ENCODE measurements at places on chromosomes 16 and 17.

GRCh38 chr16:61945511-61945910, 90.7 kb downstream of the CDH8 start:
- DNase-seq = no peak

GRCh38 chr17:28188841-28189263, 130.1 kb upstream of the TMEM97 start:
- DNase-seq = no peak

DNA sequence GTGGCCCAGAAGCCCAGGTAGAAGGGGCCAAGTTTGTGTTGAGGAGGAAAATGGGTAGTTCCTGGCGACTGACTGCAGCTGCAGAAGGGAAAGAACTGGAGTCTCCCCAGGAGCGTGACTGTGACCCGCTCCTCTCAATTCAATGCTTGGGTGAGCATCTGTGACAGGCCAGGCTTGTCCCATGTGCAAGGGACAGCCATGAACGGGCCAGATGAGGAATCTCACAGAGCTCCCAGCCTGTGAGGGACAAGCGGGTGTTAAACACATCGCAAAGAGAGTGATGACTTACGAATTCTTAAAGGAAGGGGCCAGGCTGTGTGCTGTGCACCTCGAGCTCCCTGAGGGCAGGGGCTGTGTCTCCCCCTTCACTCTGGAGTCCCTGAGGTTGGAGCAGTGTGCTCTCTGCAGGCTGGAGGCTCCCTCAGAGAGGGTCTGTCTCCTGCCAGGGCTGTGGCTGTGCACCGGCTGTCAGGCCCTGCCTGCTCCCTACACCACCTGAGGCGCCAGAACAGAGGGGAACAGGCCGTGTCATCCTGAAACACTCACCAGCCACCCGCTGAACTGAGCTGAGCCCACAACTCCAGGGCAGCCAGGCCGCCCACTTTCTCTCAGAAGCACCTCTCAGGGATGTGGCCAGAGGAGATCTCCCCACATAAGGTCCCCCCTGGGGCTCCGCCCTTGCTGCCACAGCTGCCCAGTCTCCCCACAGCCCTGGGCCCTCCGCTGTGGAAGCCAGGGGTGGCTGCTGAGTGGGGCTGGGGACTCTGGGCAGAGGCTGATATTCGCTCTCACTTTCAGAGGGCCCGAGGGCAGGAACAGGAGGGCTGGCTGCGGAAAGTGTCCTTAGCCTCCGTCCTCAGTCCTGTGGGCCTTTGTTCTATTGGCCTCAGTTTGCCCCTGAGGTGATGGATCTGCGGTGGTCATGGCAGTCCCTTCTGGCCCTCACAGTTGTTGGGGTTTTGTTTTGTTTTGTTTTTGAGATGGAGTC, 25.7 kb upstream of the NXPH3 start:
- DNase-seq = no peak

DNA sequence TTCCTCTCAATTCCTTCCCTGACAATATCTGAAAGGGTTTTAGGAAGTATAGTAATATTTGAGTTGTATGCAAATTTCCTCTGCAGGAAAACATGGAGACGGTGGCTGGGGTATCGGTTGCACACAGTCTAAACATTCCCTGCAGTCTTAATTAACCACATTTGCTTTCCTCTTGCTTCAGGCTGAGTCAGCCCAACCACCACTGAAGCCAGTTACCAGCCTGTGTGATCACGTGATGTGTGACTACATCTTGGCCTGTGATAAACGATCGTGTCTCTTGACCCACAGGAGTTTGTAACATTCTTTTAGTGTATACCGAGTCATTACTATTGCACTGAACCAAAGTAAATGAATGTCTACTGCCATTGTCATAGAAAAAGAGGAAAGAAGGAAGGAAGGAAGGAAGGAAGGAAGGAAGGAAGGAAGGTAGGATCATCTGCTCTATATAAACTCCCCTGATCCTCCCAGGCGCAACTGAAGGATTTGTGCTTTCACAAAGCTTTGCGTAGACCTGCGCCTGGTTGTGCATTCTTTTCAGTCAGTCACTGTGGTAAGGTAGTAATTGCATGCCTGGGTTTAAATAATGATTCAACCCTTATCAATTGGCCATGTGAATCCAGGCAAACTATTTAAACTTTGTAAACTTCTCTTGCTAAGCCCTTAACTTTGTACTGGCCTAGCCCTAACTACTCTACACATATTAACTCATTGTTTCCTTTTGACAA, 280.6 kb upstream of the SALL1 start:
- no peak for DNase-seq

- DNase-seq = no peak
Measured at GRCh38 chr17:54426296-54426886, 474.3 kb upstream of the TOM1L1 start.

GRCh38 chr16:80583466-80583865, 42.7 kb downstream of the DYNLRB2 start:
- no peak for DNase-seq

DNA sequence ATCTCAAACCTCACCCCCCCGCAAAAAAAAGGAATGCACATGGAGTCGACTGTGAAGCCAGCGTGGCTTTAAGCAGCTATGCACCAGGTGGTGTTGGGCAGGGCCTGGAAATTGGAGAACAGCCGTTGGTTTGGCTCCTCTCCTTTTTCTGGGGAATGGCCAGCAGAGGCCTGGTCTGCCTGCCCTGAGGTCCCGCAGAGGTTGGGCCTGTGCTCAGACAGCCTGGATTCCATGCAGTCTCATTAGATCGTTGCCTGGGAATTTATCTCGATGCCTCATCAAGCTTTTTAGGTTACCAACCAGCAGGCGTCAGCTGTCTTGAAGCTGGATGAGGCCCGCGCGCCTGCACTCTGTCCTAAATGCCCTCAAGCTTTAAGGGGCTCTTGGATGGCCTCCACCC, 9.8 kb downstream of the SLC12A3 start:
- no peak for DNase-seq

- DNase-seq = no peak
Measured at GRCh38 chr17:57422574-57423164, 166.3 kb downstream of the MSI2 start.

- no peak for DNase-seq
Measured at GRCh38 chr17:15197229-15197628, 67.9 kb downstream of the PMP22 start.

- no peak for DNase-seq
Measured at GRCh38 chr16:54933281-54934011, 2.8 kb downstream of the IRX5 start.

- DNase-seq = no peak
Measured at GRCh38 chr16:9913604-9914326, 268.5 kb downstream of the GRIN2A start.

- DNase-seq = no peak
Measured at GRCh38 chr17:37130984-37131446, 182.3 kb downstream of the AATF start.

DNA sequence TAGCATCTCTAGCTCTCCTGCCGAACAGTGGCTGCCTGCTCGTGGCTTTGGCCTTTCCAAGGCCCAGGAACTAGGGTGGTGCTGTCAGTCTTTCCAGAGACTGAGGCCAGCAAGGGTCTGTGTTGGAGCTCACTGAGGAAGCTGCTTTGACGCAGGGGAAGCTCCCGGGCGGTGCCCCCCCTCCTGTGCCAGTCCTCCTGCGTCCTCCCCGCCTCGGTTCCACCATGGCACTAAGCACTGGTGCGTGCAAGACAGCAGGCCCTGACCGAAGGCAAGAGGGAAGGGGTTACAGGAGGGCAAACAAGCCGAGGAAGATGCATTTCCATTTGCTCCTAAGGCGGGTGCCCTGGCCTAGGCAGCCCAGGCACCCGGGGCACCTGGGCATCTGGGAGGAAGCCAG, 4.5 kb downstream of the CYB561 start:
- no peak for DNase-seq

- DNase-seq = no peak
Measured at GRCh38 chr17:78717431-78717980, 64.6 kb downstream of the CYTH1 start.

DNA sequence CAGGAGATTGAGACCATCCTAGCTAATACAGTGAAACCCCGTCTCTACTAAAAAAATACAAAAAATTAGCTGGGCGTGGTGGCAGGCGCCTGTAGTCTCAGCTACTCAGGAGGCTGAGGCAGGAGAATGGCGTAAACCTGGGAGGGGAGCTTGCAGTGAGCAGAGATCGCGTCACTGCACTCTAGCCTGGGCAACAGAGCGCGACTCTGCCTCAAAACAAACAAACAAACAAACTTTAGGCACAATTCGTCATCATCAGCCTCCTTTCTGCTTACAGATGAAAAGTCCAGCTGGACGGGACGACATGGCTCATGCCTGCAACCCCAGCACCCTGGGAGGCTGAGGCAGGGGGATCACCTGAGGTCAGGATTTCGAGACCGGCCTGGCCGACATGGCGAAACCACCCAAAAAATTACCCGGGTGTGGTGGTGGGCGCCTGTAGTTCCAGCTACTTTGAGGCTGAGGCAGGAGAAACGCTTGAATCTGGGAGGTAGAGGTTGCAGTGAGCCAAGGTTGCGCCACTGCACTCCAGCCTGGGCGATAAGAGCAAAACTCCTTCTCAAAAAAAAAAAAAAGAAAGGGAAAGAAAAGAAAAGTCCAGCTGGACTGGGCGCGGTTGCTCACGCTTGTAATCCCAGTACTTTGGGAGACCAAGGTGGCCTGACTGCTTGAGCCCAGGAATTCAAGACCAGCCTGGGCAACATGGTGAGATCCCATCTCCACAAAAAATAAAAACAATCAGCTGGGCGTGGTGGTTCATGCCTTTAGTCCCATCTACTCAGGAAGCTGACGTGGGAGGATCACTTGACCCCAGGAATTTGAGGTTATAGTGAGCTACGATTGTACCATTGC, 1.5 kb upstream of the SPIRE2 start:
- DNase-seq = no peak

All from activated CD8-positive, alpha-beta memory T cell treated with anti-CD3 and anti-CD28 coated beads for 4 hours (primary cell).